ENCODE measurements at places on chromosomes 6 and 20. TPM values are rescaled to one million over a fixed set of nuclear protein-coding genes. Genes with fewer than 3 reads are reported as not detected.

The RFX6 gene
- total RNA-seq = not detected

- DNase-seq = no peak
Observed at GRCh38 chr6:69064226-69064625, 429.1 kb downstream of the ADGRB3 start.

The FOXA2 gene
- not detected for total RNA-seq

DNA sequence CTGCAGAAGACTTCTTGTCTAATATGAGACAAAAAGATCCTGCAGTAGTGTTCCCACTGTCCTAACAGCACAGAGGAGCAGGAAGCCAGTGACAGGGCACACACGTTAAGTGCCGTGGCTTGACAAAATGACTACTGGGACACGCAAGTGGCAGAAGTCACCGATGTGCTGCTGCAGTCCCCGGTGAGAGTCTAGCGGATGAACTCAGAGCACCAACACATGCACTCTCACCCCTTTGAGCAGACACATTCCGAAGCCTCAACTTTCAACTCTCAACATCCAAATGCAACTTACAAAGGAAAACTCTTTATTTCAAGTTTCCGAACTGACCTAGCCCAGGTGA, 898 bp downstream of the LAMA4 start:
- no peak for DNase-seq

GRCh38 chr6:147173675-147174308, 30.4 kb upstream of the STXBP5 start:
- no peak for DNase-seq

Measured in esophagus squamous epithelium (tissue), 5 donors.